HFFc6 (cell line): ENCODE measurements at places on chromosomes 3 and 15.

DNA sequence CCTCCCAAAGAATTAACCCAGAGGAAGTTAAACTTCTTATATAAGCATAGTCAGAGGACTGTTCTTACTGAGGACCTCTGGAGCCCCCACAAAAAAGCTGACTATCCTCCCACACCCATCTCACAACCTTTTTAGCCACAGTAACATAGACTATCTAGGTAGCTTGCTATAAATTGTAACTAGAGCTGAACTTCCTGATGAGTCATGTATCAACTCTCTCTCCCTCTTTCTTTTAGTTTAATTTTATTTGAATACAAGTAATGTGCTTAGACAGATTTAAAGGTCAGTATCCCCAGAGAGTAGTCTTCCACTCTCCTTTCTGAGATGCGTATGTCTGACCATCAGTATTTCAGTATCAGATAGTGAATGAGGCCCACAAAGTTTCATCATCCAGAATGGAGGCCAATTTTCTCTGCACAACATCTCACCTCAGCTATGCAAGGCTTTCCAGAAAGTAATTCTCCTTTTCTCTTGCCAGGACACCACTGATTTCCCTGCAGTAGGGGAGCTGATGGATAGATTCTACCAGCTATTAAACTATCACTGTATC, 104.0 kb upstream of the MYRIP start:
- peak; percentile 25 for DNase-seq

- DNase-seq, result no peak
Measured at GRCh38 chr15:27176785-27177406, 205.9 kb downstream of the GABRG3 start.

DNA sequence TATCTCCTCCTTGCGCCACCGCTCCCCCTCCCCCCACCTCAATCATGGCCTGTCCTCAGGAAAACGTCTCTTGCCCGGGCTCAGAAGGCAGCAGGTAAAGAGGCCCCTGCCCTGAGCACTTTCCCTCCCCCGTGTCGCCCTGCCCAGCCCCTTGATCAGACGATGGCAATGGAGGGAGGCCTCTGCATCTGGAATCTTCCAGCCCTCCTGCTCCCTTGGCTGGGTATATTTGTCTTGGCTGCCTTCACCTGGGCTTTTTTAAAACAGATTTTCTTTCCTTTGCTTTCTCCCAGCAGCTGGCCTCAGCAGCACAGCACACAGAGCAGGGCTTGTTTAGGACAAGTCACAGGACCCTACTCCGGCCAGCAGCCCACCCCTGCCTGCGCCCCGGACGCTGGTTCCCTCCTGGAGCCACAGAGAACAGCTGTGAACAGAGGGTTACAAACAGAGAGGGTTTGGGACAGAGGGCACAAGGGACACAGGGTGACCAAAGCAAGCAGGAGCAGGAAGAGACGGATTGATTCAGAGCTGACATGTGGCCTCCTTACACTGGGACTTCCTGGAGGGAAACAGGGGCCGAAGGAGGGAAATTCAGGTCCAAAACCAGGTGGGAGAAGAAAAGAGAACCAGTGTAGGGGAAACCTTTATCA, 78.7 kb downstream of the ISG20 start:
- no peak for DNase-seq

- DNase-seq, result no peak
Measured at GRCh38 chr15:85010386-85011159, 28.9 kb downstream of the PDE8A start.

- no peak for DNase-seq
Measured at GRCh38 chr3:56955492-56956111, 104.9 kb upstream of the SPATA12 start.

DNA sequence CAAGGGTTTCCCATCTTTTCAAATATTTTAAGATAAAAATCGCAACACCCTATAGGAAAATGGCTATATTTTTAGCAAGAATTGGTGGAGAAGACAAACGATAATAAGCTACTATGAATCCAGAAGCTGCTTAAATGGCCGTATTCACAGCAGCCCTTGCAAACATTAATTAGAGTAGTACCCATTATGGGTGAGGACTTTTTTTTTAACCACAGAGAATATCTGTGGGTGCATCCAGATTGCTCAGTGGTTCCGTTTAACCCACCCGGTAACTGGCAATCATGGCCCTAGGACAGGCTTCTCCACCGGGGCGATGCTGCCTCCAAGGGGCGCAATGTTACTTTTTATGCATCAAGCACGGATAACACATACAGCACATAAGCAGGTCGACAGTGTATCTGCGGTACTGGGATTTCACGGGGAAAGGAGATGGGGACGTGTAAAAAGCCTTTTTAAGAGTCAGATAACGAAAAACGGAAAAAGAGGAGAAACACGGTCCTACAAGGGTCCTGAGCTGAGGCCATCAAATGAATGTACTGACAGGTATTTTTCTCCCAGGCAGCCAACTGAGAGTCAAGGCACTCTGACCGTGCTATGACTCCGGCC, 968 bp upstream of the TMEM266 start:
- DNase-seq, result no peak

DNA sequence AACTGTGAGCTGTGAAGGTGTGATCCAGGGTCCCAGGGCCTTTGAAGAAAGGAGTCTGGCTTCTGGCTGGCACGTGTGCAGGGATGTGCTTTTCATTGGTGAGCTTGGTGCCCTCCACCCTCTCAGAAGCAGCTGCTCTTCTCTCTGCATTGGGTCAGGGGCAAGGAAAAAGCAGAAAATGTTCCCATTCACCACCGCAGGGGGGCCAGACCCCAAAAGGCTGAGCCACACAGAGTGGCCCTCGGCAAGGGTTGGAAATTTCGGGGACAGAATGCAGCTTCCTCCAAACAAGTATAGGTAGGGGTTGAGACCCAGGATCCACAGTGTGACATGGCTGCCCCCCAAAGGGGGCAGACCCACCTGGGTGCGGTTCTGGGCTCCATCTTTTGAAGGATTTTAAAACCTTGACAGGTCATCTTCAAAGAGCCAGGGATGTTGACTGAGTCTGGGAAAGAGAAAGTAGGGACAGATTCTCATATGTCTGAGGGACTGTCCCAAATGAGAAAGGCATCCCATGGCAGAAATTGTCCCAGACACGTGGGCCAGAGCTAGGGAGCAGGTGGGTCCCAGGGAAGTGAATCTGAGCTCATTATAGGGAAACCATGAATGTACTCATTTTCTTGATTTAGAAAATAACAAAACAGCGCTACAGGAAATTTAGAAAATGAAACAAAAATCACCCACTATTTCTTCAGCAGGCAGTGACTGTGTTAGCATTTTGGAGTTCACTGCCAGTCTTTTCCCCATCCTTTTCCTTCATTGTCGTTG, 2.7 kb downstream of the CSK start:
- DNase-seq, result no peak

GRCh38 chr3:57896031-57896430, 112.2 kb upstream of the FLNB start:
- DNase-seq, result no peak

- DNase-seq, result no peak
Measured at GRCh38 chr3:124792341-124793040, 62.2 kb downstream of the UMPS start.

DNA sequence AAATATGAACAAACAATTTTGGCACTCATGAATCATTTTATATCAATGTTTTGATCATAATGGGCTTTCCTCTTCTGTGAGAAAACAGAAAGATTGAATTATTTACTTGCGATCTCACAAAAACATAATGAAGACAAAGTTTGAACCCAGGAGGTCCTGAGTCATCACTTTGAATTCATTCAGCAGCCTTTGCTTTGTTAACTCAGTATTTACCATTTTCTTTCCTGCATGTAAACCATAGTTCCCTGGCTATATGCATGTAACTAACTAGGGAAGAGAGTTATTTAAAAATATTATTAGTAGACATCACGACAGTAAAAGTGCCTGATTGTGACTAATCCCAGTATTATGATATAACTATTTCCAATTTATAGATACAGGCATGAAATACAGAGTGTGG, 1026.2 kb downstream of the PLOD2 start:
- DNase-seq, result no peak
